ENCODE measurements at places on chromosomes 1 and 21.

DNA sequence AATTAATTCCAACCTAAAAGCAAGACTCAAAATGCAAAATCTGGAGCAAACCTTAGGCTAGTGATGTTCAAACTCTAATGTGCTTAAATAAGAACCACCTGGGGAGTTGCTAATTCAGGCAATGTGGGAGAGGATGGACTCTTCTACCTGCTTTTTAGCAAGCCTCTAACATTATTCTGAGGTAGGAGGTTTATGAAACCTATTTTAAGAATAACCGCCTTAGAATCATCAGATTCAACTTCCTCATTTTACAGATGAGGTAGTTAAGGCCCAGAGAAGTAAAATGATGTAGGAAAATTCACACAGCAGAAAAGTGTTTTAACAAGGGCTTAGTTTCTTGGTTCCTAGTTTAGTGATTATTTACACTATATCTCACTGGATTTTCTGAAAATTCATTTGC lies 8.6 kb upstream of the NTNG1 start:
- DNase-seq: no peak

DNA sequence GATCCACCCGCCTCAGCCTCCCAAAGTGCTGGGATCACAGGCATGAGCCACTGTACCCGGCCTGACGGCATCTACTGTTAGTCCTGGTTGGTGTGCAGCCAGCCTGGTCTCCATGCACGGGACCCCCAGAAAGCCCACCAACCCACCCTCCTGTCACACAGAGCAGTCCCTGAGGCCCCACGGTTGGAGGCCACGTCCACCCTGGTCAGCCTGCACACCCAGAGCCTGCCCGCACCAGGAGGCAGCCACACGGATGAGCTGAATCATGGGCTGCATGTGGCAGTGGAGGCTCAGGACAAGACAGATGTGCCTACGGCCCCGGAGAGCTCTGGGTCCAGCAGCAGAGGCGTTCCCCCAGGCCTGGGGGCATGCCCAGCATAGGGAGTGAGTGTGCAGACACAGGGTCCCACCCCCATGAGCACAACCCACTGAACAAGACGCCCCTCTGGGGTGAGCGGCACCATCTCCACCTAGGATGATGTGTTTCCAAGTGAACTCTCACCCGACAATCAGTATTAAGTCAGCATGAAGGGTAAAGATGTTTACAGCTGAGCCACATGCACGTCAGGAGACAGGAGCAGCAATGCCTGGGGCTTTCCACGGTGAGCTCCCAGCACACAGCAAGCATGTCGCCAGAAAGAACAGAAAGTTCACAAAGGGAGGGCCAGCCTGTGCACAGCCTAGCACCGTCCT lies 102.1 kb downstream of the WDR4 start:
- no peak for DNase-seq

- DNase-seq: peak; percentile 47
Measured at GRCh38 chr1:84141182-84142003, 2.7 kb upstream of the PRKACB start.

GRCh38 chr1:154698320-154699096 lies 90.5 kb upstream of the ADAR start:
- no peak for DNase-seq

- no peak for DNase-seq
Measured at GRCh38 chr21:43597052-43597451, 62.2 kb downstream of the HSF2BP start.

Data from bone marrow (tissue), 2 donors.